ENCODE measurements at places on chromosomes 7 and 10.

- DNase-seq: peak; percentile 99
Observed at GRCh38 chr10:78805176-78805575, 263.6 kb upstream of the ZMIZ1 start.

- DNase-seq: no peak
Observed at GRCh38 chr10:48266528-48266927, 8.0 kb downstream of the FRMPD2 start.

DNA sequence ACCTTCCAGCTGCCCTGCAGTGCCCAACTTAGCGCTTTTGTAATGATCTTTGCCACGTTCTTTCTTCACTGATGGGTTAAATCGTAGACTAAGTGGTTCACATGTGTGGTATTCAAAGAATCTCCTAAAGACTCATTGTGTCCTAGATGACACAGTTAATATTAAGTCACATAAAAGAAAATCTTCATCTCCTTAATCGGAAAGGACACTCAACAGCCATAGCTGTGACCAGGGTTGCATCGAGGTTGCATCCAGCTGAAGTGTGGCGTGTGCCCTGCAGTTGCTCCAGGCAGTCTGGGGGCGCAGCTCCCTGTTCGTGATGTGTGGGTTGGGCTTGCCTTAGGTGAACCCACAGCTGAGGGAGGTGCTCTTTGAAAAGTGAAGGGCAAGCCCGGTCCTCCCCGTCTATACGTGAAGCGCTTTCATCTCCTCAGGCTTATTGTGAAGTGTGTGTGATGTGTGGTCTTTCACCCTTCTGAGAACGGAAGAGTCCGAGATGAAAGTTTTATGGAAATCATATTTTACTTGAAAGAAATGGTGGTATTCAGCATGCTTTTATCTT lies 122.7 kb downstream of the TRRAP start:
- peak; percentile 62 for DNase-seq

GRCh38 chr10:80471001-80471400 lies 16.9 kb downstream of the TSPAN14 start:
- no peak for DNase-seq

DNA sequence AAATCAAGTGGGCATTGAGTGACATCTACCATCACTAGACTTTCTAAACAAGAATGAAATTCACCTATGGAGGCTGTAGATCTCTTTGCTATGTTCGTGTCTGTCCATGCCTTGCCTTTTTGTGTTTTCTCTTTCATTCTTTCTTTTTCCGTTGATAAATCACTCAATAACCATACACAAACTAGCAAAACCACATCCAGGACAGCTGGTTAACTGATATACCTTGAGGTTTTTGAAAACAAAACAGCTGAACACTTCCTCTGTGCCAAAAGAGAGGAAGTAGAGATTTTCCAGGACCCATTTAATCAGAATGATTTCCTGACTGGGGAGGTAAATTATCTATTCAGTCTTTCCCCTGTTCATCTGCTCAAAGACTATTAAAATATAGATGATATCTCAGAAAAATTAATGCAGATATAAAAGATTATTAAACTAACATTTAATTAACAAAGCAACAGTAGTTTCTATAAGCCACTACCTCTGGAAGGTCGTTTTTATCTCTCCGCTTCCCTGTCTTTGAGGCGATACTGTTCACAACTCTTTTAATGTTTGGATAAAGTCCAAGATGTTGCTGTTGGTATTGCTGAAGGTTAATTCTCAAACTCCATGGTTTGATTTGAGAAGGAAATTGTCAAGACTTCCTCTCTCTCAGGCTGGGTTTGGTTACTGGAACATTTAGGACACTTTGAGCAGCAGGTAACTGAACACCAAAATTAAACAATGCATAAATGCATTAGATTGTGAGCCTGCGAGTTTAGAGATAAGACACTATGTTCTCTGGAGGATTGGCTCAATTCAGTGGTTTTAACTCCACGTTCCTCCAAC lies 24.4 kb upstream of the C10orf67 start:
- DNase-seq: no peak

GRCh38 chr7:133510326-133511055 lies 257.6 kb downstream of the EXOC4 start:
- DNase-seq: no peak

DNA sequence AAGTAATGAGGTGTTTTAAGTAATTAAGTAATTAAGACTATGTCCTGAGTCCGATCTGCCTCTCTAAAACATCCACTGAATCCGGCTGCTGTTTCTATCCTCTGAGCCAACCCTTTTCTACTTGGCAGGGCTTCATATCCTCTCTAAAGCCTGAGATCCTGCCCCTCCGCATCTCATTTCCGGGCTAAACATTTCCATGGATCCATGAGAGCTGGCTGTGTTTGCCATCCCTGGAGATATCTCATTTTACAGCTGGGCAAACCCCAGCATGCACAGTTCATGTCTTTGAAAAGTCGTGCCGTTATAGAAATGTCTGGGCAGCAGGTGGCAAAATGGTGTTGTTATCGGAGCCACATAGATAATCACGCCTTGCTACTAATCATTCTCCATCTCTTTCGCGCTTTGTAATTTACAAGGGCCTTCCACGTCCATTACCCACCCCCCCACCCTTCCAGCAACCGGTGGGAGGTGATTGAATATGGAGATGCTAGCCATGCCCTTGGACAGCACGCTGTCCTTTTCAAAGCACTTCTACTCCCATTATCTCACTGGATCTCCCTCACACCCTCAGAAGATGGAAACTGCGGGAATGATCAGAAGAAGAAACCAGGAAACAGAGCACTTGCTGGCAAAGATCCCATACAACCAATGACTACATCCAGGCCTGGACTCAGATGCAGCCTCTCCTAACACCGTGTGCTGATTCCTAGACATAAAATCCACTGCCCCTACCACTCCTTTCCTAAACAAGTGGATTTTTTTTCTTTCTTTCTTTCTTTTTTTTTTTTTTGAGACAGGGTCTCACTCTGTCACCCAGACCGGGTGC lies 1189.2 kb downstream of the TYW1 start:
- no peak for DNase-seq

DNA sequence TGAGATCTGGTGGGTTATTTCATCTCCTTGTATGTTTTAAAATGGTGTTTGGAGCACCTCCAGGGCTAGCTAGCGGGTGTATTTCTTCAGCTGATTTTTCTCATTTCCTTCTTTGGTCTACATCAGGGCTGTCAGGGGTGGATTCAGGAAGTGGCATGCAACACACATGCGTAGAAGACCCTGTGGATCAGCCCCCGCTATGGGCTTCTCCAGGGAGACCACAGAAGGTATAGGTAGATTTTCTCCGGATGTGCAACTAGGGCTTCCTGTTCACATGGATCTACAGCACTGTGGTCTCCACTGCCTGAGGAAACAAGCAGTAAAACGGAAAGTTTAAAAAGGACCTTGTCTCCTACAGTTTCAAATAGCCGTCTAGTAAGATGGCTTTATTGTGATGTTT lies 10.4 kb downstream of the NUB1 start:
- DNase-seq: no peak

- no peak for DNase-seq
Observed at GRCh38 chr10:105148456-105148855, 507.4 kb downstream of the SORCS3 start.

DNA sequence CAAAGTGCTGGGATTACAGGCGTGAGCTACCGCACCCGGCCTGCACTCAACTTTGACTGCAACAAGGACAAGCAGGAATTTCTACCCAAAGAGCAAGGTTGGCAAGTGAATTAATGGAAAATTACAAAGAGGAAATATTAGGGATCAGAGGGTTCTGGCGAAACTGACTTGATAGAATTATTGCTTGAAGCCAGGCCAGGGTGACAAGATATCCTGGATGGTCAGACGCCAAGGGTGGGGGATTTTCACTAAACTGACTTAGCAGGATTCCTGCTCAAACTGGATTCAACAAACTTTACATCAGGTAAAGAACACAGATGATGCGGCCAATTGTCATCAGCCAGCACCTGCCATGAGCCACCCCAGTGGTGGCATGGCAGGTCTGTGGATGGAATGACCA lies 603.6 kb upstream of the MGMT start:
- no peak for DNase-seq

GRCh38 chr7:104928721-104929400 lies 85.1 kb upstream of the KMT2E start:
- no peak for DNase-seq

DNA sequence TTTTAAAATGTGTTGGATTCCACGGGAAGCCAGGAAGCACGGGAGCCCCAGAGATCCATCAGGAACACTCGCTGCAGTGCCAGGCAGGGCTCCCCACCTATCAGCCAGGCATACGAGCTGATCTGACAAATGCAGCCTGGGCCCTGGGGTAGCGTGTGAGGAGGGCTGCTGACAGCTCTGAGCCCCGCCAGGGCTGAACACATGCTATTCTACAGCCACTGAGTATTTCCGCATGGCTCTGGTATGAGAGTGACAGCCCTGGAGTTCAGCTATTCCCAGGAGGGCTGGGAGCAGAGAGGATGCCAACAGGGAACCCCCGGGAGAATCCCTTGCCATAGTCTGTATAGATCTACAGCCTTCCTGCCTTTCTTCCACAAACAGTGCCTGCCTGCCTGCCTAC lies 237.3 kb upstream of the ZMIZ1 start:
- peak; percentile 85 for DNase-seq

GRCh38 chr7:100781255-100781654 lies 46.1 kb downstream of the EPHB4 start:
- DNase-seq: no peak

DNA sequence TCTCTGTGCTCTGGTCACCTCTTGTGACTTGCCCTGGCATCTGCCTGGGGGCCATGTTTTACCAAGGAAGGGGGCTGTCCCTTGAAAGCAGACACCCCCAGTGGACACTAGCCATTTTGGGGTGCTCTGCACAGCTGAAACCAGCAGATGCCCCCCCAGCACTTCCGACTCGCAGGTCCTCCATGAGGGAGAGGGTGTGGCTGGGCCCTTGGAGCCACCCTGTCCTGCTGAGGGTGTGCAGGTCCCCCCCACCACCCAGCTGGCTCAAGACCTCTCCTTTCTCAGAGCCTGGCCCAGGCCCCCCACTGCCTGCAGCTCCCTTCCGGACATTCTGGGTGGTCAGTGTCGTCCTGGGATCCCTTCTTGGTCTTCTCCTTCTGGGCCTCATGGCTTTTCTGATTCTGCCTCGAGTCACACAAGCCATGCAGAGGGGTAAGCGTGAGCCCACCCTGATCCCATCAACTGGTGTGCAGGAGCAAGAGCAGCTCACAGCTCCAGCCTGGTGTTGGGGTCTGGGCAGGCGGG lies 12.3 kb downstream of the SCART1 start:
- DNase-seq: no peak

GRCh38 chr7:91434836-91435235 lies 170.6 kb downstream of the FZD1 start:
- DNase-seq: peak; percentile 55

DNA sequence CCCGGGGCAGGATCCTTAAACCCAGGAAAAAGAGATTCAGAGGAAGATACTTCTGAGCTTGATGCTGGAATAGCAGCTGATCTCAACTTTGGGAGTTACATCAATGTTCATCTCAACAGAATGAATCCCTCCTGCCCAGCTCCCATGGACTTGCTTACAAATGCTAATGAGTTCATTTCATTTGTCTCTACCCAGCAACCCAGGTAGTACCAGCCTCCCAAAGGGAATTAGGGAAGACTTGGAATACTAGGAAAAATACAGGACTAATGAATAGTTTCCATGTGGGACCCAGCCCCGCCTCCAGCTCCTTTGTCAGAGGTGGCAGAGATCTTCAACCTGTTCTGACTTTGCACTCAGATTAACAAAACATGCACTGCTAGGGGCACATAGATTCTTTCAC lies 22.1 kb upstream of the TCF7L2 start:
- no peak for DNase-seq

GRCh38 chr10:32937911-32938424 lies 20.1 kb downstream of the ITGB1 start:
- peak; percentile 62 for DNase-seq

GRCh38 chr10:119769886-119770285 lies 44.0 kb downstream of the INPP5F start:
- DNase-seq: peak; percentile 72

DNA sequence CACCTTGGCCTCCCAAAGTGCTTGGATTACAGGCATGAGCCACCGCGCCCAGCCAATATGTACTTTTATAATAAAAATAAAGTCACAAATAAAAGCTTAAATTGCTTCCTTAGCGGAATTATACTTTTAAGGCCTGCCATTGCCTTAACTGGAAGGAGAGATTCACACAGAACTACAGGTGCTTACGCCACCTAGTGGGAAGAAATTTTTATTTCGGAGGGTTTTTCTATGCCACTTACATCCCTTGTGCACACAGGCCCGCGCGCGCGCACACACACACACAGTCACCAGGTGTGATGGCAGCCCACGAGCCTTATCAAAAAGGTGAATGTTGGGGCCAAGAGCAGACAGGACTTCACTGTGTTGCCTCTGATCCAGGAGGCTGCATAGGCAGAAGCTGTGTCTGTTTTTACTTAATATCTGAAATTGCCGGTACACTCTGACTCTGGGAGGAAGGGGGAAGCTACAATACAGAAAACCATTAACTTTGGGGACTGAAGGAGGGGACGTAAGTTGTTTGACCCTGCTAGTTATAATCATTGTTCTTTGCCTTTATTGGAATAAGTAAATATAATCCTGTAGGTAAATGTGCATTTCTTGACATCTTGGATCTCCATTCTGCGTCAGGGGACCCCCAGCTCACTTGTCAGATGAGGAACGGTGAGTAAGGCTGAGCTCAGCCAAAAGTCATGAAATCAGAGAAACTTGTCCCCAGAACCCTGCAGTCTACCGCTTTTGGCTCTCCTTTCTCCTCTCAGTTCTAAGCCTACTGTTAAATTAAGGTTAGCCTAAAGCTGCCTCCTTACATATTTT lies 87.1 kb downstream of the SLC16A9 start:
- peak; percentile 58 for DNase-seq

DNA sequence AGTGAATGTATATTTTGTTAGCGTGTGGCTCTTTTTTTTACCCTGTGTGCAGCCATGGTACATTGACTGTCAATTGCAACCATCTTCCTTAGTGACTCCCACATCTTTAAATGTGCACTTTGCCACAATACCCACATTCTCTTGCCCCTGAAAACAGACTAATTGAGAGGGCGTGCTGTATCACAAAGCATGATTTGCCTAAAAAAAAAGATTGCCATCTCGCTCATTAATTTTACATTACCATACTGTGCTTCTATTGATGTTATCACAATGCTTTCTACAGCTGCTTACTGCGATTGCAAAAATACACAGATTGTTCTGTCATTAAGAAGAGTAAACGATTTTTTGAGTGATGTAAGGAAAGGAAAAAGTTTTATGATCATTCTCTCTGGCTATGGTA lies 613.1 kb upstream of the NRP1 start:
- no peak for DNase-seq

GRCh38 chr7:74604326-74605020 lies 53.0 kb upstream of the GTF2I start:
- no peak for DNase-seq

- no peak for DNase-seq
Observed at GRCh38 chr10:128278362-128278761, 152.1 kb upstream of the MKI67 start.

GRCh38 chr7:158779061-158780000 lies 50.0 kb downstream of the ESYT2 start:
- no peak for DNase-seq

GRCh38 chr7:8528311-8528710 lies 94.9 kb downstream of the NXPH1 start:
- no peak for DNase-seq

All from fibroblast of skin of back (primary cell).